ENCODE measurements at places on chromosomes 1 and 21.
A peak's percentile ranks its signal among the peaks of the same experiment; 100 is the strongest.

DNA sequence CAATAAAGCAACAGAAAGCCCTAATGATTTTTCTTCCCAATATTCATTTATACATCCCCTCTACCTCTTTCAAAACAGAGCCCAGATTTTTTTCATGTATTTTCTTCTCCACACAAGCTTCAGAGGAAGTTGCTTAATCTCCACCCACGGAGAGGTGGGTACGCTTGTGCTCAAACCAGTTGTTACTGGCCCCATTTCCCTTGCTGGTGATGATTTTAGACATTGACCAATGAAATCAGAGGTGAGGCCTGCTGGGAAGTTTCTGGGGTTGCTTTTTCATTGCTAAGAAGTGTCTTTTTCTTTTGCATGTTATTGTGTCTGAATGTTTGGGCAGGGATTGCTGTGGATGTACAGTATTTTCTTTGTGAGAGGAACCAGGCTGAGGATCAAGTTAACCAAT is 448.1 kb upstream of the B3GALT2 start:
- DNase-seq: no peak

- no peak for DNase-seq
Observed at GRCh38 chr1:110152133-110152785, 2.0 kb downstream of the SLC6A17 start.

GRCh38 chr1:16208270-16208987 is 4.0 kb downstream of the ARHGEF19 start:
- DNase-seq: no peak

DNA sequence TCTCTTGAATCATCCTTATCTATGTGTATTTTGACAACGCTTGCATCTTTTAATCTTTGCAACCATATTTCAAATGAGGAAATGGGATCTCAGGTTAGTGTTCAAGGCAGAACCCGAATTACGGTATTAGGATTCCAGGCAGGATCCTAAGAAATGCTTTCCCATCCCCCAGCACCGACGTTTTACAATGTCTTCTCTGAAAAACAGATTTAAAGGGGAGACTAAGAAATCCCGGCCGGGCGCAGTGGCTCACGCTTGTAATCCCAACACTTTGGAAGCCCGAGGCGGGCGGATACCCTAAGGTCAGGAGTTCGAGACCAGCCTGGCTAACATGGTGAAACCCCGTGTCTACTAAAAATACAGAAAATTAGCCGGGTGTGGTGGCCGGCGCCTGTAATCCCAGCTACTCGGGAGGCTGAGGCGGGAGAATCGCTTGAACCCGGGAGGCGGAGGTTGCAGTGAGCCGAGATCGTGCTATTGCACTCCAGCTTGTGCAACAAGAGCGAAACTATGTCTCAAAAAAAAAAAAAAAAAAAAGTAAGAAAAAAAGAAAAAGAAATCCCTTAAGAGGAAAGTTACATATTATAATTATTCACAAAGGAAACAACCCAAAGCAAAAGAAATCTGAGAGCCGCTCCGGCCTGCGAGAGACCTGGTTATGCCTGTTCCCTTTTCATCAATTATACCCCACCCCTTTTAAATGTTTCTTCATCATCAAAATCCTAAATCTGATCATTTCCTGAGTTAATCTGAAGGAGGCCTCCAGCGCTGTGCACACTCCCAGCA is 801 bp upstream of the GORAB start:
- no peak for DNase-seq

DNA sequence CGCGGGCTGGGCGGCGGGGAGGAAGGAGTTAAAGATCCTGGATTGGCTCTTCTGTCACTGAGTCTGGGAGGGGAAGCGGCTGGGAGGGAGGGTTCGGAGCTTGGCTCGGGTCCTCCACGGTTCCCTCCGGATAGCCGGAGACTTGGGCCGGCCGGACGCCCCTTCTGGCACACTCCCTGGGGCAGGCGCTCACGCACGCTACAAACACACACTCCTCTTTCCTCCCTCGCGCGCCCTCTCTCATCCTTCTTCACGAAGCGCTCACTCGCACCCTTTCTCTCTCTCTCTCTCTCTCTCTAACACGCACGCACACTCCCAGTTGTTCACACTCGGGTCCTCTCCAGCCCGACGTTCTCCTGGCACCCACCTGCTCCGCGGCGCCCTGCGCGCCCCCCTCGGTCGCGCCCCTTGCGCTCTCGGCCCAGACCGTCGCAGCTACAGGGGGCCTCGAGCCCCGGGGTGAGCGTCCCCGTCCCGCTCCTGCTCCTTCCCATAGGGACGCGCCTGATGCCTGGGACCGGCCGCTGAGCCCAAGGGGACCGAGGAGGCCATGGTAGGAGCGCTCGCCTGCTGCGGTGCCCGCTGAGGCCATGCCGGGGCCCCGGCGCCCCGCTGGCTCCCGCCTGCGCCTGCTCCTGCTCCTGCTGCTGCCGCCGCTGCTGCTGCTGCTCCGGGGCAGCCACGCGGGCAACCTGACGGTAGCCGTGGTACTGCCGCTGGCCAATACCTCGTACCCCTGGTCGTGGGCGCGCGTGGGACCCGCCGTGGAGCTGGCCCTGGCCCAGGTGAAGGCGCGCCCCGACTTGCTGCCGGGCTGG is at the start of gene NPR1:
Gene NPR1 (plus strand): TSS at position 170 of the 818 bp plus-strand sequence. CDS start 421 bp downstream, at position 591.
- DNase-seq: no peak

DNA sequence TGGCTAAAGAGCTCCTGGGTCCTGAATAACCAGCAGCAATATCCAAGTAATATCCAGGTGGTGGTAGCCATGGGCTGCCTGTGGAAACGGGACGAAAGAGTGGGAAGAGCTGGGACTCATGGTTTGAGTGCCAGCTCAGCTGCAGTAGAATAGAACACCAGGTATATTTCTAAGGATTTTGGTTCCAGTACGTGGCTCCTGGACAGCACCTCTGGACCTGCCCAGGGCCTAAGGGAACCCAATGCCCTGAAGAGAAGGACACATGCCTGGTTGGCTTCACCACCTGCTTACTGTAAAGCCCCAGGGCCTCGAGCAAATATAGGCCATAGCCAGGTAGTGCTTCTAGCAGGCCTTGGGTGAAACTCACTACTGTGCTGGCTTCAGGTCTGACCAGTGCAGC is 566.7 kb downstream of the KIF26B start:
- no peak for DNase-seq

- DNase-seq: peak; percentile 69
Observed at GRCh38 chr1:155063550-155064110, at the start of gene EFNA4. Gene EFNA4, plus strand, starts transcription at chr1:155063740. Its CDS starts 84 bp downstream, at chr1:155063824.

GRCh38 chr1:205458777-205459566 is 3.1 kb upstream of the BLACAT1 start:
- DNase-seq: no peak

- no peak for DNase-seq
Observed at GRCh38 chr21:25688275-25689155, 46.2 kb downstream of the ATP5PF start.

DNA sequence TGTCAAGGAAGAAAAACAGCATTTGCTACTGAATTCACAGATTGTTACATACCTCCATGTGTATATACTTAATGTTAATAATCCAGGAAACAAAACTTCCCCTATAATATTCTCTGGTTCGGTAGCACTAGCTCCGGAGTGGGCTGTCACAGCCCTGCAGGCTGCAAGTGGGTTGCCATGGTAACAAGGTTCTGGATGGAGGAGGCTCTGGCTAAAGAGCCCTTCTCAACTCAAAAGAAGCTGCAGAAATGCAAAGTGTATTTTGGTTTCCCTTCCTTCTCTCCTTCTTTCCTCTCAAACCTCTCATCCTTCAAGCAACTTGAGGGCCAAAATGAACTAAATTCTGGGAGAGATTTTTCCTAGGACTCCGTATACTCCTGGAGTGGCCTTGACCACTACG is 45.2 kb downstream of the ASTN1 start:
- DNase-seq: no peak

- DNase-seq: no peak
Observed at GRCh38 chr1:22044690-22045420, 7.7 kb upstream of the CDC42 start.

- no peak for DNase-seq
Observed at GRCh38 chr21:35943752-35944151, 116.6 kb downstream of the SETD4 start.
